ENCODE measurements at places on chromosomes 6 and 20.

DNA sequence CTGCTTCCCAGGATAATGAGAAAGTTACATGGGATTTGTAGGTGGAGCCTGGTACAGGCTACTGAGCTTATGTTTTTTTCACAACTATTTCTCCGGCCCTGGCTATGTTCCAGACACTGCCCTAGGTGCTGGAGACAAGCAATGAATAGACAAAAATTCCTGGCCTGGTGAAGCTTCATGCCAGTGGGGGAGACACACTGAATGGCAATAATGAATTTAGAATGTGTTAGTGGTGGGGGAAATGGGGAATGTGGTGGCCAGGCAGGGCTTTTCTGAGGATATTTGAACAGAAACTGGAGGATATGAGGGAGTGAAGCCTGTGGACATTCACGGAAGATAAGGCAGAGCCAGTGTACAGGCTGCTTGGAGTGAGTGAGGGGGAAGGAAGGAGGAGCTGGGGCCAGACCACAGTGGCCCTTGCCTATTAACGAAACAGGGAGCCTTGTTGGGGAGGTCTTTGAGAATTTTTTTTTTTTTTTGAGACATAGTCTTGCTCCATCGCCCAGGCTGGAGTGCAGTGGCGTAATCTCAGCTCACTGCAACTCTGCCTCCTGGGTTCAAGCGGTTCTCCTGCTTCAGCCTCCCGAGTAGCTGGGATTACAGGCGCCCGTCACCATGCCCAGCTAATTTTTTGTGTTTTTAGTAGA, 6.6 kb downstream of the FOXS1 start:
- peak; percentile 49 for DNase-seq

GRCh38 chr6:37575221-37575620, 75.5 kb upstream of the CCDC167 start:
- peak; percentile 37 for DNase-seq

- DNase-seq, result no peak
Measured at GRCh38 chr6:81714684-81715083, 37.8 kb downstream of the TENT5A start.

GRCh38 chr20:8057871-8058270, 38.3 kb upstream of the TMX4 start:
- DNase-seq, result no peak

- peak; percentile 62 for DNase-seq
Measured at GRCh38 chr20:49186535-49187329, 1.4 kb downstream of the STAU1 start.

DNA sequence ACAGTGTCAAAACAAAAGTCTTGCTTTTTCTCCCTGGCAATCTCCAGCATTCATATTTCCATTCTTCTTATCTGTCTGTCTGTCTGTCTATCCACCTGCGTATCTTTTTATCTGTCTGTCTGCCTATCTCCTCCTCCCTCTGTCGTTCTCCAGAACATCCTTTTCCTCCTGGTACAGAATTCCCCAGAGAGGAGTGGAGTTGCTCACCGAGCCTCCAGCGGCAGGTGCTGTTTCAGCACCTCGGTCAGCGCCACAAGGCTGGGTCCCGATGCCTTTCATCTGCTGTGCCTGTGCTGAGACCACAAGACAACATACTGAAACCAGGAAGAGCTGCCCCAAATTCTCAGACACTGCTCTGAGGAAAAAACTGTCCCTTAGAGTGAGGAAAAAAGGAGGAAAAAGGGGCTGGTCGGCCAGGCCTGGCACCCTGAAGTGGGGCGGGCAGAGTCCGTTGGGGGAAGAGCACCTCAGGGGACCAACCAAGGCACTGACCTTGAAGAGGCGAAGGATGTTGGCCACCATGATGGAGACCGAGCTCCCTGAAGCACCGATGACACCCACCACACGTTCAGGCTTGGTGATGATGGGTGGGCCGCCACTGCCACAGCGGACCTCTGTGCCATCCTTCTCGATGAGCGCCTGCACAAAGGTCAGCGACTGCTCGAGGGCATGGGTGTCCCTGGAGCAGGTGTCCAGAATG, 13.3 kb downstream of the GRM4 start:
- DNase-seq, result peak; percentile 38

DNA sequence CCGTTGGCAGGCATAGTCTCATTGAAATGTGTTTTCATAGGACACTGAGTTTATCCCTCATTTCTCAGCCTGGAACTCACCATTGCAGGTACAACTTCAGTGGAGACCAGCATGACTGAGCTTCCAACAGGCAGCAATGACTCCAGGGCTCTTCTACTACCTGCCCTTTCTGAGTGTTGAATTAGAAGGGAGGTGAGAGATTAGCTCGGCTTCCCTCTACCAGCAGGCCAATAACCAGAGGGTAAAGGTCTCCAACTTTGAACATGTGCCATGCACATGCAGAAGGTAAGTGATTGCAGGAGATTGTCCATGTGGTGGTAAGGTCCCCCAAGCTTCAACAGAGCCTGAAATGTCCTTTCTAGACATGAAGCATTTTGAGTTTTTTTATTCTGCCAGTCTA, 233.8 kb upstream of the SUPT3H start:
- DNase-seq, result no peak

DNA sequence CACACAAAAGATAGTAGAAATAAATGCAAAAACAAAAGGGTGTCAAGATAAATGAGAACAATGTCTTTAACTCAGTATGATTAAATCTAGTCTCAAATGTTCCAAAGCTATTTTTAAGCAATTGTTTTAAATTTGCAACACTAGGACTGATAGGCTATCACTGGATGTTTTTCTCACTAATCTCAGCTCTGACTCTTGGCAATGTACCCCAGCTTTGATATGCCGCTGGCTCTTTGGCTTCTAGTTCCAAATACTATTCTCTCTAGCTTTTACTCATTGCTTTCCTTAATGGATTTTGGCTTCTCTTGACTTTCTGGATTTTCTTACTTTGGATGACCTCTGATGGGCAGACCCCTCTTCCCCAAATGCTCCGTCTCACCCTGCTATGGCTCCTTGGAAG, 116.0 kb upstream of the SLC35B3 start:
- DNase-seq, result no peak

- DNase-seq, result no peak
Measured at GRCh38 chr6:33936886-33937285, 133.1 kb upstream of the MLN start.

GRCh38 chr6:75280131-75280855, 4.3 kb downstream of the TMEM30A start:
- DNase-seq, result no peak

DNA sequence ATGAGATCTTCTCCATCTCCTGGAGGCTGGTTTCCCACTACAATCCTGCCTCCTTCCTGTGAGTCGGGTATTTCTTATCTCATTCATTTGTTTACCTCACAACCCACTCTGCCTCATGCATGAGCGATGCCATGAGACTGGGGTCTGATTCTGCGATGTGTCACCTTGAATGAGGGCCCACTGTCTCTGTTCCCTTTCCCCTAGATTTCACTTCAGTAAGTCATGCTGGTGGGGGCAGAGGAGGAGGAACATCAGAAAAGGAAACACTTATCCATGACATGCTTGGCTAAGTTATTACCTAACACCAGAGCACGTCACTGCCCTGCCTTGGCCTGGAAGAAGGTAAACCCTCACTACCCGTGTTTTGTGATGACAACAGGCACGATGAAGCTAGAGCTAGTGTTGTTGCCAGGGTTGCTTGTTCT, 337.4 kb upstream of the PRDM1 start:
- DNase-seq, result peak; percentile 25

GRCh38 chr20:50745634-50746137, 14.3 kb downstream of the PARD6B start:
- DNase-seq, result no peak

- no peak for DNase-seq
Measured at GRCh38 chr20:53303413-53303760, 290.3 kb downstream of the ZNF217 start.

DNA sequence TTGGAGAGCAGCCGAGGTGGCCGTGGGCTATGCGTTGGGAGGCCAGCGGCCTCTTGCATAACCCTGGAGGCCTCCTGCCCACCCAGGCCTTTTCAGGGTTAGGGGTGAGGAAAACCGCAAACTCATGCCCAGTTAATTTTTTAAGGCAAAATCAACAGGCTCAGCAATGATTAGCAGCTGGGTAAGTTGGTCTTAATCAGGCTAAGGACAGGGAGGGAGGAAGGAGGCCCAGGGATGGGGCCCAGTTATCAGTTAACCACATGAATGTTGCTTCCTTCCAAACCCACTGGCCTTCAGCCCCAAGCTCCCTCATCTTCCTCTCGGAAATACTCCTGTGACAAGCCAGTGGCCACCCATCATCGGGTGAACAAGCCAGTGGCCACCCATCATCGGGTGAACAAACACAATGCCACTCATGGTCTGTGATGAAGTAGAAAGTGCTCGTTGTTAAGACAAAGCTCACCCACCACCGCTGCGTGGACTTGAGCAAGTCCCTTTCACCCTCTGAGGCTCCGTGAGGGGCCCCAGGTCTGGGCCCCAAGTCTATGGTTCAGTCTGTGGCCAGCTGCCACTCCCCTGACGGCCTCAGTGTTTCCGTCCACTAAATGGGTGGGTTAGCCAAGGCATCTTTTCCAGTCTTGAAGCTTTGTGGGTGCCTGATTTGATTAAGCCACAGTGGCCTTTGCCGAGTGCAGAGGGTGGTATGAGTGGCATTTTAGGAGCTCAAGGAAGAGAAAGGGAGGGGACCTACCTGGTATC, 39.4 kb downstream of the HNF4A start:
- no peak for DNase-seq

DNA sequence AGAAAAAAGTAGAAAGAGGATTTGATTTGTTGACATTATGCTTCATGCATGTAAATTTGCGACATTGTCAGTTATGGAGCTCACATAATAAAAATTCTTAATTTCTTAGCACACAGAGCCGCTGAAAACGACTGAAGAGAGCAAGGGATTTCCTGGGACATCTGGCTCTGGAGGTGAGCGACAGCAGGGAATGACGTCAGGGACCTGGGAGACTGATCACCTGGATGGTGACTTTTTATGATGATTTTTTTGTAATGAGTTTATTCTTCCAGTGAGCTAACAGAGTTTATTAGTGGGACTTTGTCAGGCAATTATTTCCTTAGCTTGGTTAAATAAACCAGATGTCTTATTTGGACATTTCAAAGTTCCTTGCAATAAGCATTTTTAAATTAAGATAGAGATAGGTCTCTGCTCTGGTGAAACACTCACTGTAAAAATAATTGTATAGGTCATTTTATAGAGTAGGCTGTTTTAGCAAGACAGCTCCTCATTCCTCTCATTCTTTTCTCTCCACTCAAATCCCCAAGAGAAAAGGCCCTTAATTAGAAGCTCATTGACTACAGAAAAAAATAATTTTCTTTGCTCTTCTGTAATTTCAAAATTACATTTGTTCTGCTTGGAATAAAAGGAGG, 19.4 kb downstream of the TMEM200A start:
- no peak for DNase-seq

DNA sequence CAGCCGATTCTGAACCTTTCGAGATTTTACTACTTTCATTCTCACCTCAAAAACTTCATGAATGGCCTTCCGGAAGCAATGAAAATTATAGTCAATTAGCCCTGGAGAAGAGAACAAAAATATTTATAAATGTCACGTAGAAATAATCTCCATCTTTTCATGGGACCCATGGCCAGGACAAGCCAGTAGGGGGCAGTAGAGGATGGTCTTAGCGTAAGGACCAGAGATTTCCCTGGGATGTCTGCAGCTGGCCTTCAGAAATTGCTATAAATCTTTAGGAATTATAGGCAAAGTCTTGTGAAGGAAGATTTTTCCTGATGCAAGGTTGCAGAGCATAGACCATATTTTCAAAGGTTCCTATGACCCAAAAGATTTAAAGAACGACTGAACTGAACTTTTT, 15.6 kb upstream of the UBE2J1 start:
- peak; percentile 44 for DNase-seq

GRCh38 chr6:128327890-128328289, 192.5 kb downstream of the PTPRK start:
- peak; percentile 39 for DNase-seq

GRCh38 chr6:51678905-51679620, 408.4 kb downstream of the PKHD1 start:
- DNase-seq, result no peak

- no peak for DNase-seq
Measured at GRCh38 chr6:110332281-110332680, 25.9 kb downstream of the METTL24 start.

GRCh38 chr20:49052334-49052733, 6.2 kb downstream of the CSE1L start:
- peak; percentile 34 for DNase-seq

DNA sequence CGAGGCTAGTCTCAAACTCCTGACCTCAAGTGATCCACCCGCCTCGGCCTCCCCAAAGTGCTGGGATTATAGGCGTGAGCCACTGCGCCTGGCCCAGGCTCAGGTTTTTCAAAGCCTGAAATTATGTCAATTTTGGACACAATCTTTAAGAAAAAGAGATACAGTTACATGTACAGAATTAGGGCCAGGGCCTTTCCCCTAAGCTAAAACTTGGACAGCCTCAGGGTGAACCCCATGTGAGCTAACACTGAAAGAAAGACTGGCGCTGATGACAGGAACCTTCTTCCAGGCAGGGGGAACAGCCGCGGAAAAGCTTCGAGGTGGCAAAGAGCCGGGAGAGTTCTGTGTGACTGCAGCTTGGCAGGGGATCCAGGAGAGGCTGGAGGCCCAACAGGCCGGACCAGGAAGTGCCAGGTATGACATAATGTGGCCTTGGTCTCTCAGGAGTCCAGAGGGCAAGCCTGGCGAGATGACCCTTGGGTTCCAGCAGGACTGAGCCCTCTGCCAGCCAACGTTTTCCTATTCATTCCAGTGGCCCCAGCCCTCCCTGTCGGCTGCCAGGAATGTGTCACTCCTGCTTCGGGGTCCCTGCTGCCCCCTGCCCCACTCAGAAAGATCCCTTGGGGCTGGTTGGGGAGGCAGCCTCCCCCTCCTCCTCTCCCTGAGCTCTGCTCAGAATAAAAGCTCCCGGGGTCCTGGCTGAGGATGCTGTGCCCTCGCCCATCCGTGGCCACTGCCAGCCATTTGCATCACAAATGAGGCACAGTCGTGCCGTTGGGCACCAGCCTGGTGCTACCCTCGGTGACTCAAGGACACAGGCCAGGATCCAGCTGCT, 37.3 kb downstream of the RBM38 start:
- DNase-seq, result no peak

DNA sequence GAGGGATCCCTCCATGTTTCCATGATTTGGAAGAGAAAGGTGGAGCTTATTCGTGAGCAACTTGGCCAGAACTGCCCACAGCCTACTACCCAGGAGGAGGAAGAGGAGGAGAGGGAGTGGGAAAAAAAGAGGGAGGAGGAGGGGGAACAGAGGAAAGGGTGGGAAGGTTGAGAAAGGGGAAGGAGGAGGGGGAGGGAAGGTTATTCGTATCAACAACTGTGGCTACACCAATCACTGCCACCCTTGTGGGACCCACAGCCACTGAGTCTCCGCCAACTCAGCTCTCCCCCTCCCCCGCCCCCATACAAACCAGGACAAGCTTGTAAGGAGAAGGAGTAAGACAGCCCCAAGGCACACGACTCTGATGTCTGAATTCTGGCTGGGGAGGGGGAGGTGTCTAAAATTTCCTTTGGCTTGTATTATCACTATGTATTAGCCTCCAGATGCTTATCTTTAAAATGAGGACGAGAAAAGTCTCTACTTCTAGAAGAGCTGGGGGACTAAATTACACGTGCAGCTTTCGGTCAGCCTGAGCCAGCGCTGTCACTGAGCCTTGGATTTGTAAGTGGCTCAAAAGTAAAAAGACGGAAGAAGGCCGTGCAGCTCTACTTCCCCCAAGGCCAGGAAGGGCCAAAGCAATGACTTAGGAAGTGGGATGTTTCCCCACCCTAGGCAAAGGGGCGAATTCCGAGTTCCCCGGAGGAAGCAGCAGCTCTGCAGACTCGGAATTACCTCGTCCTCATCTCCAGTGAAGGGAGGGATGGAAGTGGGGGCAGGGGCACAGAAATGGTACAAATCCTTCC, 1.0 kb downstream of the FKBP1A start:
- DNase-seq, result peak; percentile 89
